ENCODE measurements at places on chromosomes 1 and 21. TPM values are rescaled to one million over a fixed set of nuclear protein-coding genes. Genes with fewer than 3 reads are reported as not detected.

KCNN3 gene
- 0.08 TPM for total RNA-seq

NFASC gene
- 0.71 TPM for total RNA-seq

CD34 gene
- total RNA-seq = not detected

TTC24 gene
- total RNA-seq = 1.8 TPM

LRRC8C gene
- 15.8 TPM for total RNA-seq

SPRR3 gene
- total RNA-seq = not detected

CLDN8 gene
- not detected for total RNA-seq

AMY2A gene
- total RNA-seq = not detected

PYHIN1 gene
- total RNA-seq = 47.7 TPM

LEFTY2 gene
- total RNA-seq = not detected

CPTP gene
- total RNA-seq = 20.1 TPM

Data from natural killer cell treated with Interleukin-12 subunit alpha and Interleukin-12 subunit beta and Interleukin-15 and Interleukin-18, amount 100 ng/mL, for 72 hours (primary cell).